H4 (cell line): ENCODE measurements at places on chromosomes 2 and 18.

- peak; percentile 89 for DNase-seq
Observed at GRCh38 chr2:231161877-231162329, 36.5 kb upstream of the ARMC9 start.

GRCh38 chr2:239758279-239758877 lies 266.8 kb downstream of the NDUFA10 start:
- peak; percentile 91 for DNase-seq

DNA sequence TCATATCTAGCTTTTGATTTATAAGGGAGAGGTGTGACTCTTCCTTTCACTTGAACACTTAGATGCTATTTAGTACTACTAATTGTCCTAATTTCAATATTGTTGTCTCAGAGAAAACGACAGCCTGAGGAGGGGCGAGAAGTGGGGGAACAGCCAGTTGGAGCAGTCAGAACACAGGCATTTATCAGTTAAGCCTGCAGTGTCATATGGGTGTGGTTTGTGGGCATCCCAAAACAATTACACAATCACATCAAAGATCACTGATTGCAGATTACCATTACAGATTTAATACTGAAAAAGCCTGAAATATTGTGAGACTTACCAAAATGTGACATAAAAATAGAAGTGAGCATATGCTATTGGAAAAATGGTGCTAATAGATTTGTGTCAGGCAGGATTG lies 15.8 kb downstream of the TMEM131 start:
- DNase-seq = no peak

GRCh38 chr2:11651856-11652548 lies 18.0 kb downstream of the NTSR2 start:
- no peak for DNase-seq

GRCh38 chr2:38218995-38219394 lies 143.0 kb upstream of the CYP1B1 start:
- no peak for DNase-seq

DNA sequence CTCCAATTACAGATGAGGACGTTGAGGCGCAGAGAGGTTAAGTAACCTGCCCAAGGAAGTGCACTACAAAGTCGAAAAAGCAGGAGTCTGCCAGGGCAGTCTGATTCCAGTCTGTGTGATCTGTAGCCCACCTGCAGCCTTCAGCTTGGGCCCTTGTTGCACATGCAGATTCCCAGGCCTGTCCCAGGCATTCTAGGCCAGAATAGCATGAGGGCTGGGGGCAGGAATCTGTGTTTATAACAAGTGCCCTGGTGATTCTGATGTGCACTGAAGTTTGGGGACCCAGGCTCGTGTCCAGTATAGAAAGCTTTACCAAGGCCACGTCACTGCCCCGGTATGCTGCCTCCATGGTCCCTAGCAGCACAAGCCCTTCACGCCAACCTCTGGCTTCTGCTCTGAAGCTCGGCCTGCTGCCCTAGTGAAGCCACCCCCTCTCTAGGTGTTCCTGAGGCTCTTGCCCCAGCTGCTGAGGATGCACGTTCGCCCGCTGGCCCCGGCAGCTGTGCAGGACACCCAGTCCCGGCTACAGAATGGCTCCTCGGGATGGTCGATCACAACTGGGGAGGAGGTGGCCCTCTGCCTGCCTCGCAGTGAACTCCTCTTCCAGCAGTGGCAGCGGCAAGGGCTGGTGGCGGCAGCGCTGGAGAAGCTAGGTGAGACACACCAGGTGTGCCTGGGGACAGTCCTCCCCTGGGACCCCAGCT lies 4.6 kb downstream of the CHRNG start:
- no peak for DNase-seq

DNA sequence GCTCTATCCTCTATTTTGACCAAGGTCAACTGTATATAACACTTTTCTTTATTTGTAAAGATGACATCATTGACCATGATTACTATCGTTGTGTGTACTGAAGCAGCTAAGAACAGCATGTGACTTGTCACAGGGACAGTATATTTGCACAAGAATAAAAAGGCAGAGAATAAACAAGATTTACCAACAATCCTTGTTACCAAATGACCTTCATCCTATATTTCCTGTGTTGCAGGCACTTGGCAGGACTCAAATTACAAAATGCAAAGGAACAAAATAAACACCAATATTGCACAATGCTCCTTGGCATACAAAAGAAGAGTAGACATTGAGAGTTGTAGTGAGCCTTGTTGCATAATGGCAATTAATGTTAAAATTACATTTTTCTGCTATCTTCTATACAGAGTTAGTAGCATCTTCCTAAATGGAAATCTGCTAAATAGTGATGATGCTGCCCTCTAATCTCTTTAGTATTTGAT lies 61.8 kb downstream of the RFTN2 start:
- peak; percentile 68 for DNase-seq

- DNase-seq = no peak
Observed at GRCh38 chr2:111634050-111634794, 249.8 kb downstream of the ANAPC1 start.

- no peak for DNase-seq
Observed at GRCh38 chr2:260507-261161, 3.2 kb downstream of the SH3YL1 start.

DNA sequence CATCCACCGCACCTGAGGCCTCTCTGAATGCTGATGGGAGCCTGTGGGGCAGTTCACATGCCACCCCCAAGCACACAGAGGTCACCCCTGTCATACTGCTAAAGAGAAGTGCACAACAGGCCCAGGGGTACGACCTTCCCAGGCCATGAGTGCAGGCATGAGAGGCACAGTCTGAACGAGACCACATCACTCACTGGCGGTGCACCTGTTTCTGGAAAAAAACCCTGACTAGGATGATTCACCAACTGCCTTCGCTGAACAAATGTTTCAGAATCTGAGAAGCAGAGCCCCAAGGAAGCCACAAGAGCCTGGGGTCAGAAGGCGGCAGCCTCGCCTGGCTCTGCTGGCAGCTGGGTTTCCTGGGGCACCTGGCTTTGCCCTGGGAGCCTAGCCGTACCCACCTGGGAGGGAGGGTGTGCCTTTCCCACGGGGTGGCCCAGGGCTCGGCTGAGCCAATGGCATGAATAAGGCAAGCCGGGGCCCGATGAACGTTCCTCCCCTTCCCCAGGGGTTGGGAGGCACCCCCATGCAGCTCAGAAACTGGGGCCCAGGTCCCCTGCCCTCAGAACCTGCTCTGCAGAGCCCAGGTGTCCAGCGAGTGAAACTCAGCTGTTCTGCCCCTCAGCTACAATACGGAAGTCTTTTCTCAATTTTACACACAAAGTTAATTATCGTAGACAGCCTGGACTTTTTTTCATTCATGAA lies 73.8 kb downstream of the HDAC4 start:
- DNase-seq = no peak

DNA sequence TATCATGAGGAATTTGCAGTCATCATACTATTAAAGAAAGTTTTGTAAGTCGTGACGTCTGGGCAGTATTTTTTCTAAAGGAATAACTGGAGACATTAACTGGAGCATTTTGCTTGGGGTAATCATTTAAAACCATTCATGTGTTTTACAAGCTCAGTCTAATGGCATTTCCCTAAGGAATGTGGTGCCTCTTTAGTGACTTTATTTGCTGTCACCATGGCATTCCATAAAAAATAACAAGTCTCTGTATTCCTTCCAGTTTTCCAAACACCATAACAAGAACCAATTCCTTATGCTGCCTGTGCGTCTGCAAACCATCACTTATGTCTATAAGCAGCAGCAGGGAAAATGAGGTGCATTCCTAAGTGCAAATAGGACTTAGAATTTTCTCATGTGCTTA lies 82.8 kb downstream of the EPB41L3 start:
- DNase-seq = no peak

DNA sequence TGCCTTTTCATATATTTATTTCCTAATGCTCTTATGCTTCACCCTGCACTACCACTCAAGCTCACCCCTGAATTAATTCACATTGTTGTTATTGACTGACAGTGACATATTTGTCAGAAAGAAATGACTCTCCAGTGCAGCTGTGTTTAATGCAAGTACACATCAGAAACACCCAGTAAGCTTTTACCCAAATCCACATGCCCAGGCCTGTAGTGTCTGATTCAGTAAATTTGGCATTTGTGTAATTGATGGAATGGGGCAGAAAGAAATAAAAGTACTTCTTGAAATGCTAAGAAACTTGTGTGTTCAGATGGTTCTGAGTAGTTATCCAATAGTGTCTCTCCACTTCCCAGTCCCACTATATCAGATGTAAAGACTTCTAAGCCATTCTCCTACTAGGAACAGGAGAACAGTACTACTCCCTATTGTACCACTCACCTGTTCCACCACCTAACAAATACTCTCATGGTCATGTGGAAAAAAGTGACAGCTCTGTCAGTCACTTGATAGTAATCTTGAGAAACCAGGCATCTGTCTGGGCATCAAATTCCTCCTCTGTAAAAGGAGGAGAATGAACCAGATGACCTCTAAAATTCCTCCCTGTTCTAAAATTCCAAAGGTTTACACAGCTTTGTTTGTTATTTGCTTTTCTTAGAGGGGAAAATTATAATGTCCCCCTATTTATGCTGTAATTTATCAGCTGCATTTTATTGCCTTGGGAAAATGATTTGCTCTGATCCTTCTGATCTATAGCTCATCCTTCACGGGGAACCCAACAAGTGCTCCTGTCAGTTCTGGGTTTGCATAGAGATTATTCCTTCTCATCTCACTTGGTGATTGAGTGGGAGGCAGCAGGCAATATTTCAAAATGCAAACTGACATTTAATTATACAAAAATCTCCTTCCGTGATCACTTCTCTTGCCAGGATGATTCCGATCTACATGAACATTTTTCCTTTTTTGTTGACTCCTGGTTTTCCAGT lies 70.9 kb downstream of the ZNF385B start:
- no peak for DNase-seq

- DNase-seq = no peak
Observed at GRCh38 chr18:77133051-77133834, 660 bp upstream of the MBP start.

DNA sequence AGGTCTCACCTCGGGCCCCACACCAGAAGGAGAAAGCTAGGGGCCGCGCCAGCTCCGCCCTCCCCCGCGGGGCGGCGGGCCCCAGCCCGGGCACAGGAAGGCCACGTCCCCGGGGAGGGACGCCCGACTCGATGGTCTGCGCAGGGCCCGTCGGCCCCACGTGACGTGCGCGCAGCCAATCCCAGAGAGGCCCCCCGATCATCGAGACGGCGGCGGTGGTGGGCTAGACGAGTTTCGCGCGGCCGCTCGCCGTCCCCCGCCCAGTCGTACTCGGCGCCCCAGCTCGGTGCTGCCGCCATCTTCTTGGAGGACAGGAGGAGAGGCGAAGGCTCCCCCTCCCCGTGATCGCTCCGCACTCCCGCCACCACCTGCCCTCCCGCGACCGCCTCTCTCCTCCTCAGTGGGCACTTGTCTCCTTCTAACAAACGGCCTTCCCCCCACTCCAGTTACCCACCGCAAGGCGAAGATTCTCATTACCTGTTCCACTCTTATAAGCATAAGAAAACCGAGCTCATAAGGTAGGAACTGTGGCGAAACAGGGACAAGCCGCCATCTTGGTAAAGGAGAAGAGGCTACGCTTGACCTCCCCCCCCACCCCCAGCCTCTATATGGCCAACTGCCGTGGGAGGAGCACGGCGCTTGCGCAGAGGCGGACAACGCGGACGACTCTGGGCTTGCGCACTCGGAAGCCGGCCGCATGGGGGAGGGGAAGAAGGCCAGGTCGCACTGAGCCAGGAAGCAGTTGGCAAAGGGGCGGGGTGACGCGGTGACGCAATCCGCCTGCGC lies at the start of gene HDLBP:
TSS of gene HDLBP (minus strand) at position 580 of the 786 bp plus-strand sequence. CDS start 48,803 bp downstream, outside the sequence.
- DNase-seq = peak; percentile 98

- DNase-seq = no peak
Observed at GRCh38 chr2:239402666-239403065, 1.8 kb upstream of the HDAC4 start.

DNA sequence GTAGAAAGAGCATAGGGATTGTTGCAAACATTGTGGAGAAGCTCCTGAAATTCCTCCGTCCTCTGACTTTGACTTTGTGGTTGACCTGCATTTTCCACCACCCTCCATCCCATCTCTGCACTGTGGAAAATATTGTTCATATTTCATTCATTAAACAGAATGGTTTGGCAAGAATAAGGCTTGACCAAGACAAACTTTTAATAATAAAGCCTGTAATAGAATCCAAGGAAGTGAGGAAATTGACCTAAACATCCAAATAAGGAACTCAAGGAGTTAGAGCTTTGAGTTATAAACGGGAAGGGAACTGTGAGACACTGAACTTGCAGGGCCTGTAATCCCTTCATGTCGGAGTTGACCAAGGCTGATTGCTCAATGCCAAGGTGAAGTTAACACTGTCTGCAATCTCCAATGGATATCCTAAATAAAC lies 115.2 kb downstream of the GFPT1 start:
- DNase-seq = no peak

GRCh38 chr2:25252291-25253152 lies 84.1 kb upstream of the POMC start:
- no peak for DNase-seq

DNA sequence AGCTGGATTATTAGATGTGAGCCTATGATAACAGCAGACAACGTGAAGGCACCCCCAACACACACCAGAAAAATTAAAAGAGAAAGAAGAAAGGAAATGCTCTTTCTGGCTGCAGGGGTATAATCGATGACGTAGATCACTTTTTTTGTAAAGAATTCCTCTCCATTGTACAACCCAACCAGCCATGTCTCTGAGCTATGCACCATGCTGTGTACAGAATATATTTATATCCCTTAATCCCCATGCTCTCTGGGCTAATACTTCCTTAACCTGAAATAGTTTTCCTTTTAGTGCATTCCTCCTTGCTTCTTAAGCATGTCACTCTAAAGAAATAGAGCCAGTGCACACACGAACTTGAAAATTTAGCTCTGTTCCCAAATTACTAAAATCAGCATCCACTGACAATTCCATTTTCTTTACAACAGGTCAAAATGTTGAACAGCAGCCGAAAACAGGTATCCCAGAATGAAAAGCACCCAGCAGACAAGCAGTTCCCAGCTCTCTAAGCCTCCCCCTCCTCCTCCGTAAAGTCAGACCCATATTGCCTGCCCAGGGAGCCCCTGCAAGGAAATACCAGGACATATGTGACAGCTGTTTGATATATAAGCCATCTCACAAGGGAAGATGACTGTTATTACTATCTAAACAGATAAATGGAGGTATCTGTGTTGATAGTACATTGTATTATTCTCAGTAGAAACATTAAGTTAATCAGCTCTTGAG lies 247.4 kb upstream of the RAB6C start:
- DNase-seq = no peak

DNA sequence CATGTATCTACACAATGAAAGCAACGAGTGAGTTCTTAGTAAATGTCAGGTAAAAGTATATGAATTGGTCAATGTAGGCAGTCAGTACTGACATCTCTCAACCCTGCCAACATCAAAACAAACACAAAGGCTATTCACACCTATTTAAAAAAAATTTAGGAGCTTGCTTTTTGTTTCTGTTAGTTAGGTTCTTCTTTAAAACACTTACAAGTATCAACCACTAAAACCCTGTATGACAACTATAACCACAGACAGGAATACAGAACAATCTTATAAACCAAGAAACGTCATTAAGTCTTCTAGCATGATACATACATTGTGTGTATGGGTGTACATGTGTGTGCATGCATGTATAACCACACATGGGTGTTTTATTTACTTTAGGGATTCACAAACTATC lies 131.0 kb downstream of the TCF4 start:
- no peak for DNase-seq
